ENCODE measurements at places on chromosomes 7 and 10.

- DNase-seq = peak; percentile 54
Observed at GRCh38 chr10:97333601-97334369, 744 bp downstream of the FRAT2 start.

DNA sequence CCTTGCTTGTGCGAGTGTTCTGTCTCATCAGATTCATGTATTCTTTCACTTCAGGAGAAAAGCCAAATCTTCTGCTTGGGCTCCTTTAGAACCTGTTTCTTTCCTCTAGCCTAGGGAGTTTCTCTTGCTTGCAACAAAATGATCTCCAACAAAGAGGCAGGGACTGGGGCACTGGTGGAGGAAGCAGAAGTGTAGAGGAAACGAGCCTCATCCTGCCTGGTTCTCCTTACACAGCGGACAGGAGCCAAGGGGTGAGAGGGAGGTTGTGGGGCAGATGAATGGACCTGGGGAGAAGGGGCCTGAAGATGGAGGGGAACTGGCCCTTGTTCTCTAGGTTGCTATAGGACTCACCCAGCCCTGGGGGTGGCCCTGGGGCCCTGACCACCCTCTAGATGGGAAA, 141.1 kb downstream of the PKD1L1 start:
- DNase-seq = no peak

GRCh38 chr10:13707156-13707881, 120.6 kb downstream of the PRPF18 start:
- DNase-seq = peak; percentile 85

- no peak for DNase-seq
Observed at GRCh38 chr10:5575144-5575481, 50.4 kb downstream of the CALML3 start.

- no peak for DNase-seq
Observed at GRCh38 chr7:13457790-13458189, 531.7 kb downstream of the ETV1 start.

- peak; percentile 83 for DNase-seq
Observed at GRCh38 chr10:120514035-120514620, 57.1 kb downstream of the PLPP4 start.

GRCh38 chr10:5559642-5560141, 34.9 kb downstream of the CALML3 start:
- DNase-seq = no peak

DNA sequence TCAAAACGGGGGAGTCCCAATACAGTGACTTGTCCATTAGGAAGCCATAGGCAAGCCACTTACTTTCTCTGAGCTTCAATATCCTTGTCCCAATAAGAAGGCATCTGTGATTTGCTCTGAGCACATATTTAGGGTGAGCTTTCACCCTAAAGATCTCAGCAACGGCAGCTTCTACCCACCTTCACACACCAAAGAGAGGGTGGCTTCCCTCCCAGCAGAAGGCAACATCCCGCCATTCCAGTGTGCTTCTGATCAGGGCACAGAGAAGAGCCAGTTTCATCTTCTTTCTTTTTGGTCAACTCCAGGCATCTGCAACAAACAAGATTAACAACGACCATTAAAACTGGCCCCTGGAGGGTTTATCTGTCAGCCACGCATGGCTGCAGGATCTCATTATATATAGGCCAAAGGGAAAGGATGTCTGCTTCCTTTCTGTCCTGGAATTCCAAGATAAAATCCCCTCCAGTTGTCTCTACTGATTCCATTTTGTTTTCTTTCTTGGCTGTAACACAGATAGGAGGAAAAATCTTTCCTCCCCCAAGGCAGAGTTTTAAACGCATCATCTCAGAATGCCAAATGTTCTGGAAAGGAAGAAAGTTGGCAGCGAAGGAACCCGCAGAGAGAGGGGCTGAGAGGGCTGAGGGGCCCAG, 491 bp upstream of the SH2D4B start:
- DNase-seq = no peak

DNA sequence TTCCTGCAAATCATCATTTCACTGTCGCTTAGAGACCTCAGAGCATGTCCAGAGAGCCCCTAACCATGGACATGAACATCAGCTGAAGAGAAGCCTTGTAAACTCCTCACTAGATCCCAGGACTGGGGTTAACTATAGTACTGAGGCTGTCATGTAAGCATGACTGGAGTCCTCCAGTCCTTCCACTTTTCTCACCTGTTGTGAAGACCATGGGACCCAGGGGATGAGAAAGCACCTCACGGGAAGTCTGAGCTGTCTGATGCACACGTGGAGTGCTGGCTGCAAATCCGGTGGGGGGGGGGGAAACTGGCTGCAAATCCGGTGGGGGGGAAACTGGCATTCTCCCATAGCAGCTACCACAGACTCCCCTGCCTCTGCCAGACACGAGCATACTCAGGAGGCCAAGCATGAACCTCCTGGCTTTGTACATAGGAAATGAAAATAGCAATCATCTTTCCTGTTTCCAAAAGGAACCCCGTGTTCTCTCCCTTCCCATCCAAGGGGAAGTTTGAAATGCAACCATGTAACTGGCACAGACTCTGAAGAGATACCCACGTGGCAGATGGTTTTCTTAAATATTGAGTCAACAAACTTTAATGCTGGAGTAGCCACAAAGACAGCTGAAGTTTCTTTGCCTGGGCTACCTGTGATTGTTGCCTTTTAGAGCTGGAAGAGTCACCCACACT, 261.4 kb downstream of the ZMYND11 start:
- no peak for DNase-seq

GRCh38 chr7:99393355-99394187, 14.8 kb downstream of the PDAP1 start:
- no peak for DNase-seq

DNA sequence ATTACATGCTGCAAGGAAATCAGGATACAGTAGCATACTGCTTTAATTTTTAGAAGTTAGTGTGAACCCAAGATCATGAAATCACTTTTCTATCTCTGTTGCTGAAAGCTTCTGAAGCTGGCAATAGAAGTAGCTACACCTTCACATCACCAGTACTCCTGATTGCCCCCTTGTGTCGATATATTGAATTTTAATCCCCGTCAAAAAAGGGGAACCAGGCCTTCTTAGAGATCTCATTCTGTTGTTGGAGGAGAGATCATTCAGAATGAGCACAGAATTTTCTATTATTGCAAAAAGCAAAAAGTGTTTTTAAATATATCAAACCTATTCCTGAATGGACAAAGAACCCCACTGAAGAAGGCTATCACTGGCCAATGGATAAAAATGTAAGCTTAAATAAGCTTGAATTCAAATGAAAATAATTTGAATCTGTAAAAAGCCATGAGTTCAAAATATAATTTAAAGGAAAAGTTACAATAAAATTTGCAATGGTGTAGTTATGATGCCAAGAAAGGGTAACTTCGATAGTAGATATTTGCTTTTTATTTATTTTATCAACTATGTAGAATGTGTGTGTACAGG, 39.7 kb upstream of the TEX47 start:
- DNase-seq = peak; percentile 45
